ENCODE measurements at places on chromosomes 6 and 20. TPM values are rescaled to one million over a fixed set of nuclear protein-coding genes. Genes with fewer than 3 reads are reported as not detected.
A peak's percentile ranks its signal among the peaks of the same experiment; 100 is the strongest.

TRIM10 gene
- not detected for total RNA-seq

SLC32A1 gene
- total RNA-seq: not detected

- no peak for DNase-seq
These were observed 197.2 kb downstream of the BCAS1 start for GRCh38 chr20:53873230-53873604.

DNA sequence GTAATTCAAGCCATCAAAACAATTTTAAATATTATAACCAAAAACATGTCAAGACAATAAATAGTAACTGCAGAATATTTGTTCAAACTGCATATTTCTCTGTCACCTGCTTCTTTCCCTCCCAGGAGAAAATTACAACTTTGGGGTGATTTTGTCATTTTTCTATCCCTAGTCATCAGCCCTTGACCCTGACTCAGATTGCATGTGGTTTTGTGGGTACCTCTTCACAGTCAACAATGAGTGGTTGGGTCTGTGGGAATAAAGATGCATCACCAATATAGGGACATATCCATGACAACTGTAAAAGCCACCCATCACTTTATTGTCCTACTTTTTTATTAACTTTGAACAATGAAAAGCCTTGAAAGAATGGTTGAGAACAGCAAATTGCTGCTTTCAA is 7.3 kb downstream of the COL10A1 start:
- peak; percentile 69 for DNase-seq

Data from myocyte (in vitro differentiated cells).